ENCODE measurements at places on chromosomes 4 and X. TPM values are rescaled to one million over a fixed set of nuclear protein-coding genes. Genes with fewer than 3 reads are reported as not detected.

DNA sequence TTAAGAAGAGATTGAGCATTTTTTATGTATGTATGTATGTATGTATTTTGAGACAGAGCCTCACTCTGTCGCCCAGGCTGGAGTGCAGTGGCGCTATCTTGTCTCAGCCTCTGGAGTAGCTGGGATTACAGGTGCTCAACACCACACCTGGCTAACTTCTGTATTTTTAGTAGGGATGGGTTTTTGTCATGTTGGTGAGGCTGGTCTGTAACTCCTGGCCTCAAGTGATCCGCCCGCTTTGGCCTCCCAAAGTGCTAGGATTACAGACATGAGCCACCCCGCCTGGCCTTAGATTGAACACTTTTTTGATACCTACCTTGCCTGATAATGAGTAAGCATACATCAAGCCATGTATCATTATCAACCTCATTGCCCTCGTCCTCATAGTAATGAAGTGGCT, 2.7 kb downstream of the N4BP2 start:
- DNase-seq, result no peak

- no peak for DNase-seq
Observed at GRCh38 chrX:18534949-18535348, 109.5 kb downstream of the CDKL5 start.

DNA sequence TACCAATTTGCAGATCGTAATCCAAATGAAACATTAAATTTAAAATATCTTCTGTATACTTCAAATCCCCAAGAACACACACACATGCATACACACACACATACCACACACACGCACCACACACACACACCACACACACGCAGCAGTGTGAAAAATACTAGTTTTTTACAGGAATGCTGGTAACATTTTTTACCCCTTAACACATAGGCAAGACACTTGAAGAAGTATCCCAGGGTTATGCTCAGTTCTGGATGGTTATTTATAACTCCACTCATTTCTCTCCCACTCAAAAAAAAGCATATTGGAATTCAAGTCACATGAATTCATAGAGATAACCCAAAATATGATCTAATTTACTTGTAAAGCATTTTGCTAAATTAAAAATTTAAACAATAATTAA, 325.5 kb upstream of the SLC7A11 start:
- DNase-seq, result no peak

DNA sequence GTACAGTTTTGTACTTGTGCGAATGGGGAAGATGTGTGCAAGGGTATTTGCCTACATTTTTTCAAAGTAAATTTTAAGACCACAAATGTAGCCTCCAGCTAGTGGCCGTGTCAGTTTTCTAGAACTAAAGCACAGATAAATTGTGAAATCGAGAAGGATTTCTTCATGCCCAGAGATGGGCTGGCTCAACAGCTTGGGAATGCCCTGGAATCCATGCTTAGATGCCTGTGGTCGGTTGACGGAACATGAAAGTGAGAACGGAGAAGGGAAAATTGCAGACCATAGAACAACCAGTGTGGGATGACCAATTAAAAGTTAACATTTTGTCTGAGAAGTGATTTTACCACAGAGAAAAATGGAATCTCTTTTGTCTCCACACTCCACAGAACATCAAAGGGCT, 73.2 kb upstream of the VCX2 start:
- DNase-seq, result no peak

- DNase-seq, result no peak
Observed at GRCh38 chr4:78764498-78764961, 11.6 kb upstream of the BMP2K start.

DNA sequence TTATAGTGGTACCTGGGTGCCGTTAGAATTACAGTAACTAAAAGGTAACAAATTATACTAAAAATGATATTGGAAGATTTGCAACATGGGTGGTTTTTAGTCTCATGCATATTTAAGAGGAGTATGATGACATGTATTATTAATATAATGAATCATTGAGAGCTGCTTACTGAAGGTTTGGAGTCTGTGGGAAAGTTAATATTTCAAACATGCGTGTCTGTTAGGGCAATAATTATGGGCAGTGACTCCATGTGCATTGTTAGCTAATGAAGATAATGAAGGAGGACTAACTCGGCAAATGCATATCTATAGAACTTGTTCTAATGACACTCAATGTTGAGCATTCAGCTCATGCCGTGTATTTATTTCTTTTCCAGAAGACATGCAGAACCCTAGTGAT, 47.1 kb downstream of the MTHFD2L start:
- no peak for DNase-seq

GRCh38 chr4:88187766-88188165, 29.3 kb upstream of the ABCG2 start:
- no peak for DNase-seq

DNA sequence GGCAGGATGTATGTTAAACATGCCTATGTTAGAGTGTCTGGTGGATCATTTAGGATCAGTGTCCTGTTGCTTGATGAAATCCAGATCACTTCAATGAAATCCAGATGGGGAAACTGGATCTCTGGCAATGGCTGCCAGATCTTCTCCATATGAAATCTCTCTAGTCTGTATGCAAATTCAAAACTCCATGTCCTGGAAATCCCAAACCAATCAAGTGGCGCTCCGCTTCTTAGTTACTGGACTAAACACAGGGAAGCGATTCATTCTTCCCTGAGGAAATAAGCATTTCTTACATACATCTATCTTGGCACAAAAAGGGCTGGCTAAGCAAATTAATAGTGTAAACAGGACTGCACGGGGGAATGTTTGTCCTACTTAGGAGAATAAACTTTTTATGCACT, 94.9 kb downstream of the HDAC8 start:
- no peak for DNase-seq

GRCh38 chr4:125710766-125711165, 396.0 kb downstream of the FAT4 start:
- no peak for DNase-seq

DNA sequence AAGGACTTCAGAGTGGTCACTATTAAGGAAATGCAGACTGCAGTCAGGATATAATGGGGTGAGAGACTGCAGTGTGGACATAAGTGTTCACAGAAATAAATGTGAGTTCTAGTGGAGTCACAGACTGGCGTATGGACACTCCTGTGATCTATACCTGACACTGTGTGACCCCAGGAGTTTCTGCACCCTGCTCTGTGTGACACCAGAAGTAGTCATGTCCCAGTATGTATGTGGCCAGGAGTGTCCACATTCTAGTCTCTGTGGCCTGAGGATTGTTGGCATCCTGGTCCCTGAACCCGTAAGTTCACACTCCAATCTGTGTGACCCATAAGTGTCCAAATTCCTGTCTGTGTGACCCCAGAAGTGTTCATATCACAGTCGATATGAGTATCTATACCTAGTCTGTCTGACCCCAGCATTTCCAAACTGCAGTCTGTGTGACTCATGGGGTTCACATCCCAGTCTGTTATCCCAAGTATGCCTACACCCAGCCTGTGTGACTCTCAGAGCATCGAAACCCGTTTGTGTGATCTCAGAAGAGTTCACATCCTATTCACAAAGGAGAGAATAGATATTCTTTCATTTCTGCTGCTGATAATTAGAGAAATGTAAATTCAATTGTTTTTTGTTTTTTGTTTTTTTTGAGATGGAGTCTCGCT, 16.3 kb downstream of the WDR13 start:
- no peak for DNase-seq

DNA sequence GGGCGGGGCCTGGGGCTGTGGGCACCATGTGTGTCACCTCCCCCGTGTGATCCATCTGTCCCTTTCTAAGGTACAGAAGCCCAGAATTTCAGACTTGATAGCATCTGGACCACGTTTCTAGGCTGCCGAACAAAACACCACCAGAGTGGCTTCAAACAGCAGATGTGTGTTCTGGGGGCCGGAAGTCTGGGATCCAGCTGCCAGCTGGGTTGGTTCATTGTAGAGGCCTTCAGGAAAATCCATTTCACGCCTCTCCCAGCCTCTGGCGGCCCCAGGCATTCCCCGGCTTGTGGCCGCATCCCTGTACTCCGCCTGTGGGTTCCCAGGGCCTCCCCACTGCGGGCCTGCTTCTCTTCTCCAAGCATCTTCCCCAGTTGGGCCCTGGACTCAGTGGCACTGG, 39.6 kb upstream of the GPR78 start:
- peak; percentile 53 for DNase-seq

DNA sequence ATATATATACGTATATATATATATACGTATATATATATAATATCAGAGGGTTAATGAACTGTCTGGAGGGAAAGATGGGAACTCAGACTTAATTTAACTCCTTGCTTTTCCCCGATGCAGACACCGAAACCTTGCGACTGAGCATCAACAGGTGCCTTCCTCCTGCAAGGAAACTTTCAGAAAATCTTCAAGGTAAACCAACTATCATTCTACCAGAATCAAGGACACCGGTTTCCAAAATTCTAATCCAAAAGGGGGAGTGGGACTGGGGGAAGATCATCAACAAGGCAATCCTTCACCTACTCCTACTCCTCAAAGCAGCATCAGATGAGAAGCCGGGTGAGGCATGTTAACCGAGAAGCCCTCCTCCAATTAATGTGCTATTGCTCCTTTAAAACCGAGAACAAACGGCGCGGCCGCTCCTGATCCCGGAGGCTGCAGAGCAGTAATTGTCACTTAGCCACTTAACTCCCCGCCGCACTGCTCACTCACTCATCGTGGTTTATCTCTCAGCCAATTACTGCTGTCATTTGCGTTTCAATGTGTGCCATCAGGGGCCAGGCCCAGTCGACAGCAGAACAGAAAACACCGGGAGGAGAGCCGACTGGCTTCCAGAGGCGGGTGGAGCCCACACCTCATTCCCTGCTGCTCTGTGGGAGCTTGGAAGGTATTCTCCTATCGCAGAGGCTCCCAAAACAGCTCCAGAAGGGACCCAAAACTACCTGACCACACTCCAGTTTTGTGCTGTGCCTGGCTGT, 61.7 kb downstream of the MAML3 start:
- DNase-seq, result no peak

Gene PNMA6A
- 0.97 TPM for total RNA-seq

Gene PHOX2B
- not detected for total RNA-seq

Gene IL2
- not detected for total RNA-seq

Gene C1QTNF7
- 0.53 TPM for total RNA-seq
